ENCODE measurements at places on chromosomes 7 and 10.

GRCh38 chr7:33459340-33459751 is 330.0 kb downstream of the BBS9 start:
- peak; percentile 37 for DNase-seq

GRCh38 chr7:39910108-39910869 is 39.8 kb upstream of the CDK13 start:
- DNase-seq, result peak; percentile 8

DNA sequence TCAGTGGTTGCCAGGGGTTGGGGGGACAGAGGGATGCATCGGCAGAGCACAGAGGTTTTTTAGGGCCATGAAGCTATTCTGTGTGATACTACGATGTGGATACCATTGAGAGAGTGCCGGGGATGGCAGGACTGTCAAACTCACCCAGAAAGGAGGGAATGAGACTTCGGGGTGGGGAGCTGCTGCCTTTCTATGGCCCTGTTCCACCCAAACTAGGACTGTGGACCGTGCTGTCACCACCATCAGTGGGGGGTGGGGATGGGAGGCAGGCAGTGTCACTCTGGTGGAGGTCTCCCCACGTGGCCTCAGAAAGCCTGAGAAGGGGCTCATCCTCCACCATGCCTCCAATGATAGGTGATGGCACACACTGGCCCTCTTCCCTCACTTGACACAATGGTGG is 146.2 kb downstream of the PTPN20 start:
- DNase-seq, result no peak

- DNase-seq, result no peak
Observed at GRCh38 chr7:512541-513311, 6.9 kb downstream of the PDGFA start.

DNA sequence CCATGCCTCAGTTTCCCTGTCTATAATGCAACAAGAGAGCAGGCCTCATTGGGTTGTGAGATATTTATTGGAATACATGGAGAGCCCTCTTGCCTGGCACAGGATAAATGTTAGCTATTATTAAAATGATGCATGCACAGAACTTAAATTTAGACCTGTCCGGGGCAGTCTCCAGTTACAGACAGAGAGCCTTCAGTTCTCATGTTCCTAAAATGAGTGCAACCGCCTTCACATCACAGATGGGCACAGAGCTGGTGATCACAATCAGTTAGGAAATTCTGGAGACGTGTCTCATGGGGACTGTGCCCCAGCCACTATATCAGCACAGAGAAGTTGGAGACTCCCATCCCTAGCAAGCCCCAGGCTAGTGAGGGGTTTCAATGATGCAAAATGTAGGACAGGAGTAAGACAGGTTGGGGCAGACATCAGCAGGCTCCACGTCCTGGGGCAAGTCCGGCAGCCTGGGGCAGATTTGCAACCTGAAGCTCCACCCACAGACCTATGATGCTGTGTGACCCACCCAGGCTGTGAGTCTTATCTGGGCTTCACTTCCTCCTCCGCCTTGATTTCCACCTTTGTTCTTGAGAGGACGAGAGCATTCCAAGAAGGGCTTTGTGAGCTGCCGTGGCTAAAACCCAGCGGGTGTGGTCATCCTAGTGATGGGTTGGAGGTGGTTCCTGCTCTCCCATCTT is 49.4 kb downstream of the CXCL12 start:
- no peak for DNase-seq

DNA sequence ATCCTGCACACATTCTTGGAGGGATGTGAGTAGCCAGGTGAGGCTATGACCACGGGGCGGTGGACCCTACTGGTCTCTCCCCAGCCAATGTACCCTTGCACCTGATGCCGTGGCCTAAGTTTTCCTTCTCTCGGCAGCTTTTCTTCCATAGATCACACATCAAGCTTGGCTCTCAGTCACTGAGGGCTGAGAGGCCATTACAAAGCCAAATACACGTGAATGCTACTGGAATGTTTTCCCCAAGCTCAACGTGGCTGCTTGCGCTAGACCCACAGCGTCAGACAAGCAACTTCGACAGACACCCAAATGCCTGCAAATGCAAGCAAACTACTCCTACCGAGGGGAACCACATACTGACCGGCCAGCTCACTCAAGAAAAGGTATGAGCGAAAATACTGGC is 83.1 kb downstream of the PRPF18 start:
- DNase-seq, result no peak

DNA sequence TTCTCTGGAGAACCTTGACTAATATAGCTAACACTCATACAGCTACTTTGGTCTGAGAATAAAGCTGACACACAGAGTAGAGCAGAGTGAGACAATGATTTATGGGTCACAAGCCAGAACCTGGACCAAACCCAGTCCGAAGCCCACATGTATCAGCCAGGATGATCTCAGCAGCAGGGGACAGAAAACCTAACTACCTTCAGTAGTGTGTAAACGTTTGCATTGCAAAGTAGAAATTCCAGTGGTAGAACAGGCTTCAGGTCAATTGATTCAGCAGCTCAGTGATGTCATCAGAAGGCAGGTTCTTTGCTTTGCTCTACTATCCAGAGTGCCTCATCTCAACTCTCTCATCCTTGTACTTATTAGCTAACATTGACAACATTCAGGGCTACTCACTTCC is 62.5 kb upstream of the PALS2 start:
- no peak for DNase-seq

- DNase-seq, result no peak
Observed at GRCh38 chr10:125137601-125138438, 22.5 kb downstream of the CTBP2 start.

GRCh38 chr10:71632200-71632820 is 87.3 kb downstream of the C10orf105 start:
- DNase-seq, result no peak

GRCh38 chr7:18177815-18178660 is 150.4 kb upstream of the PRPS1L1 start:
- DNase-seq, result peak; percentile 92

DNA sequence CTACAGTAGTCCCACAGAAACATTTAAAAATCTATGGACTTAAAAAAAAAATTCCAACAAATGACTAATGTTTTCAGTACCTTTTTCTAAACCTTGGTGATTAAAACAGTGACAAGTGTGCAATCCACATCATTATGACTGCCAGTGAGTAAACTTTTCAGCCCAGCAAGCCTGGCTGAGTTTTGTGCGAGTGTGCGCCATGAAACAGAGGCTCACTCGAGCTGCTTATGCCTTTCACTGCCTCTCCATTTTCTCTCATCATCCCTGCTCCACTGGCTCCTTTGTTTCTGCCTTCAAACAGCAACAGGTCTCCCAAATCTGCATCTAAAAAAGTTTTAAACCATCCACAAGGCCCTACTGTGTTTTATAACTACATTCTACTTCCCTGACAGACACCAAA is 105.8 kb downstream of the USP6NL start:
- no peak for DNase-seq

- DNase-seq, result no peak
Observed at GRCh38 chr10:78754269-78755062, 314.3 kb upstream of the ZMIZ1 start.

DNA sequence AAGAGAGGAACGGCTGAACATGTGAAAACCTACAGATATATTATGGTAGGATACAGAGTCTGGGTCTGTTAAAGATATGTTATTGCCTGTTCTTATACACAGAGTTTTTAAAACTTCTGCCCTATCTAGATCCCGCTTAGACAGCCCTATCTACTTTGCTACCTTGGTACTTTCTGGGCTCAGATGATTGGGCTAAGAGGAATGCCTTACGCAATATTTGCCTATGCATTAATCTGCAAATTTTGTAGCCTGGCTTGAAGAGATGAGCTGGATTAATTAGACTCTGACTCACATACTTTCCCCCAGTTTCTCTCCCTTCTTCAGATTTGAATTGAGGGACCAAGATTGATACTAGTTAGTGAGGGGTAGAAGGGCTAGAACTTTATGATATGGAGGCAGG is 33.6 kb upstream of the A1CF start:
- no peak for DNase-seq

- DNase-seq, result peak; percentile 48
Observed at GRCh38 chr7:129401967-129402860, 32.0 kb upstream of the STRIP2 start.

DNA sequence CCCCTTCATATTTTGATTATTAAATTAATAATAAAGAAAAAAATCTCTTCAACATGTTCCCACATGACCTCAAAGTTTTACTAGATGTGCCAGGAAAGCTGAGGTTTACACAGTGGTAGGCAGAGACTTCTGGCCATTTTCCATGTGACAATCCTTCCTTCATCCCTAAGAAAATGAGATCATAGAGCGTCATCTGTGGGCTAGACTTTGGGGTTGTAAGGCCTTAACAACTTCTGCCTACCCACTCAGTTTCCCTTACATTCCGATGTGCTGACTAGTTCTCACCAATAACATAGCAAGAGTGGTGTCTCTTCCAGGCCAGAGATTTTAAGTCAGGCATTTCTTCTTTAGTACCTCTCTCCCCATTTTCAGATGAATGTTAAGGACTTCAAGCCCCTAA is 171.1 kb upstream of the PHF14 start:
- DNase-seq, result no peak

GRCh38 chr10:75861582-75861981 is 430.2 kb downstream of the LRMDA start:
- DNase-seq, result peak; percentile 6

DNA sequence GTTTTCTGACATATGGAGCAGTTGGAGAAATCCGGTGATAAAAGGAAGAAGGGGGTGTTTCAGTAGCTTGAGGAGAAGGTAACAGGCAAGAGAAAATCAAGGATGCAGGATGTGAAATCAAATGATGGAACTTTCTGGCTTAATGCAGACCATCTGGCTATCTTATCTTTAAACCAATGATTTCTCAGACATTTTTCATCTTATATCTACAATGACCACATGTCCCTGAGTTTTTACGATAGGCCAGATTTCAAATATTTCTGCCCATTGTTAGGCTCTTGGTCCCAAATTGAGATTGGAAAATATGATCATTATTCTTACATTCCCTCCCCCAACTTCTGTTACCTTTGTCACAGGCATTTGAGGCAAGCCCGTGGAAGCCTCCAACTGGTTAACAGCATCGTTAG is 486.8 kb downstream of the SUGCT start:
- DNase-seq, result no peak

- no peak for DNase-seq
Observed at GRCh38 chr7:4178916-4179687, 503.0 kb upstream of the FOXK1 start.

GRCh38 chr10:129924375-129925085 is 39.5 kb downstream of the EBF3 start:
- no peak for DNase-seq

DNA sequence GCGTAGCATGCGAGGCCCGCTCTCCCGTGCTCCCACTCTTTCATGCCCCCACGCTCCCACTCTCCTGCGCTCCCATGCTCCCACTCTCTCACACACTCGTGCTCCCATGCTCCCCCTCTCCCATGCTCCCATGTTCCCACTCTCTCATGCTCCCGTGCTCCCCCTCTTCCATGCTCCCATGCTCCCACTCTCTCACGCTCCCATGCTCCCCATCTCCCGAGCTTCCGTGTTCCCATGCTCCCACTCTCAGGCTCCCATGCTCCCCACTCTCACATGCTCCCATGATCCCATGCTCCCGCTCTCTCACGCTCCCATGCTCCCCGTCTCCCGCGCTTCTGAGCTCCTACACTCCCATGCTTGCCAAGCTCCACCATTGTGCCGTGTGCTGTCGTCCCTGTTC is 84.4 kb upstream of the ANLN start:
- no peak for DNase-seq

DNA sequence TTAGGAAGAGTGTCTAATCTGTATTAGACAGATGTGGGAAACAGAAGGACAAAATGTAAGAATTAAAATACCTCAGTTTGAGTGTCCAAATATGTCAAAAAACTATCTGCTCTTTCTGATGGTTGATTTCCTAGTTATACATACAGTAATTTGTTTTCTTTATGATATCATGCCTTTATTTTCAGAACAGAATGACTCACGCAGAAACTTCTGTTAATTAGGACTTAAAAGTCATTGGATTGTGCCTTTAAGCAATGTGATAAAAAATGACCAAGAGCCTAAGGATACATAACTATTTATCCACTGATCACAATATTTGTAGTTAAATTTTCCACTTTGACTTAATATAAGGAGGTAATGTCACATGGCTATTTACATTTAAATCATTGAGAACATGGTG is 206.7 kb upstream of the PTPRZ1 start:
- no peak for DNase-seq

DNA sequence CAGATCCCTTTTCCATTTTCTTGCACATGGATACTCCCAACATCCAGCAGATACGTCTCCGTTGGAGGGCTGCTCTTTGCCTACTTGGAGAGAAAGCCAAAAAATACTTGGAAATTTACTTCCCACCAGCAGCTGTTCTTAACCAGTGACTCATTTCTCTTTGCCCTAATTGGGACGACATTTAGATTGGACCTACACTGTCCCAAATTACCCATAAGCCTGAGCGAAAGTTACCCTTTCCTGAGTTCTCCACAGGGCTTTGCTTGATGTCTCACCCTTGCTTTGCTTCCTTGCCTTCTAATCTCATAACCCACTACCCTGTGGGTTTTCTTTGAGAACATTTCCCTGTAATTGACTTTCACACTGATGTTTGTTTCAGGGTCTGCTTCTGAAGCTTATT is 48.1 kb downstream of the SAMD8 start:
- DNase-seq, result no peak

GRCh38 chr10:131065673-131066305 is 245.7 kb downstream of the TCERG1L start:
- no peak for DNase-seq

DNA sequence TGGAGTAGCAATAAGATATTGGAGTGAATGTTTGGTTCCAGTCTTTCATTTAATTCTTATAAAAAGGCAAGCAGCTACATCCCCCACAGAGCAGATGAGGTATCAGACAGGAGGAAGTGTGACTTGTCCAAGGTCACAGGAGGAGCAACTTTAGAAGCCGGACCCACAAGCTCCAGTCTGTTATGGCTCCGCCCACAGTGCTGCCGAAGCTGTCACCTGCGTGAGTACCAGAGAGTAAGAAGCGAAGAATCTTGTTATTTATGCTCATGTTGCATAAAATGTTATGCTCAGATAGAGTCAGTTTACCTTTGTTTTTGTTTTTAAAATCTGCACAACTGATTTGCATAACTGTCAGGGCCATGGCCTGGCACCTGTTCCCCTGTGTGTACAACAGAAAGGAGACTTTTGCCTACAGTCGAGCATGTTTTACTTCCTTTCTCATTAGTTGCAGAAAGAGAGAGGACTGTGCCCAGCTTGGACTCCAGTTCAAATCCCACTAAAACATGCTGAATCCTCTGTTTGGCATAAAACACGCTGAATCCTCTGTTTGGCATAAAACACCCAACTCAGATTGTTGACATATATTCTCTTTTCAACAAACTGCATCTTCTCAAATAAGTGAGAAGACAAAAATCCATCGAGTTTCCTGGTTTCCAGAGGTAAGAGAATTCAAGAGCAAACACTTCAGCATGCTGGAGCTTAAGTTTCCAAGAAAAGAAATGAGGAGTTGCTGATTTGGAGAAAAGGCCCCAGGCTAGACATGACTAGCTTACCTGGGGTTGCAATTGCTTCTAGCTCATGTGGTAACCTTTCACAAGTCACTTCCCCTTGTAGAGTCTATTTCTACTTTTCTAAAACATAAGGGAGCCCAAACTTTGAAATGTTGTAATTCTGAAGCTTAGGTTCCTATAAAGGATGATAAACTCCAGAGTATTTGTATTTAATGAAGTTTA is 409.8 kb upstream of the ZMIZ1 start:
- DNase-seq, result no peak
